Caki2 (cell line): ENCODE measurements at places on chromosomes 1 and 21.

DNA sequence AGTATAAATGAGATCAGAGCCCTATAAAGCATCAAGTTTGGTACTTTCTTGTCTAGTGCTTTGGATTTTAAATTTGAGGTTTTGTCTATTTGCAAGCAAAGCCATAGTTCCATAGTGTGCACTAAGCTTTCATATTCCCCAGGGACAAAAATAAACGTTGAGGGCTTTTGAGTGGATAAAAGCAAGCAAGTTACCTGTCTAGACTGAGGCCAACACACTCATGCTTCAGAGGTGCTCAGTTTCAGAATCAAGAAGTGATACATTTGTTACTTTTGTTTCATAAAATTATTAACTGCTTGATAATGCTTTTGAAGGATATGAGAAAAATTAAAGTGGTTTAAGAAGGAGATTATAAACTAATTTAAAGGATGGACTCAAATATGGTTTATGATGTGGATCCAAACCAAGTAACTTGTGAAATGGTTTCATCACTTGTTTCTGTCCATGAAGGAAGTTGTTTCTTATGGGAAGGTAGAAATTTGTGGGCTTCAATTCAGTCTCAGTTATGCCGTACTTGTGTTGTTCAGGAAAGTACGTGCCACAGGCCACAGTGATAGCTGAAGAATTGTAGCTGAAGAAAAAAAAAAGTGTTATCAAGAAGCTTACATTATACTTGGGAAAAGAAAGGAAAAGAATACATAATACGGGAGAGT, 71.2 kb downstream of the CHRM3 start:
- no peak for DNase-seq

GRCh38 chr1:171910786-171911185, 69.5 kb downstream of the DNM3 start:
- no peak for DNase-seq

DNA sequence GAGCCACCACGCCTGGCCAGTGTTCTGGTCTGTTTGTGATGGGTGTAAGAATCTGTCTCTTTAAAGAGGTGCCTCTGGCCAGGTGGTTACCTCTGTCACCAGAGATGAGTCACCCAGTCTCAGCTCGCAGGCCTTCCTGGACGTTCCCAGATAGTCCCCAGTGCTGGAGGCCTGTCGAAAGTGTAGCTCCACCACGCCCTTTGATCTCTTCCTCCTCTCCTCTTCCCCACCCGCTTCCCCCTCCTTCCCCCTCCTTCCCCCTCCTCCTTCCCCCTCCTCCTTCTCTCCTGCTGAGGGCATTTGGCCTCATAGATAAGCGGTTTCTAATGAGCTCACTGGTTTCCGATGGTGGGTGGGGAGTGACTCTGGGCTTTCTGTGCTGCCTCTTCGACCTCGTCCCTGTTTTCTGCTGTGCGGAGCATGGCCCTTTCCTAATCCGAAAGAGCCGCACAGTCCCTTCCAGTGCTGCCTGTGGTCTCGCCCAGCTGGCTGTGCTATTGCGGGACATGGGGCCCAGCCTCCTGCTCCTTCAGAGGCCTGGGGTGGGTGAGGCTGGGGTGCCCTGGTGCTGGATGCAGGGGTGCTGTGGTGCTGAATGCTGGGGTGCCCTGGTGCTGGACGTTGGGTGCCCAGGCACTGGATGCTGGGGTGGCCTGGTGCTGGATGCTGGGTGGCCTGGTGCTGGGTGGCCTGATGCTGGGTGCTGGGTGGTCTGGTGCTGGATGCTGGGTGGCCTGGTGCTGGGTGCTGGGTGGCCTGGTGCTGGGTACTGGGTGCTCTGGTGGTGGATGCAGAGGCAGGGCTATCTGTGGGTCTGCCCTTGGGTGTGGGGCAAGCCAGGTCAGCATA, 19.2 kb downstream of the AGPAT3 start:
- DNase-seq, result peak; percentile 60

DNA sequence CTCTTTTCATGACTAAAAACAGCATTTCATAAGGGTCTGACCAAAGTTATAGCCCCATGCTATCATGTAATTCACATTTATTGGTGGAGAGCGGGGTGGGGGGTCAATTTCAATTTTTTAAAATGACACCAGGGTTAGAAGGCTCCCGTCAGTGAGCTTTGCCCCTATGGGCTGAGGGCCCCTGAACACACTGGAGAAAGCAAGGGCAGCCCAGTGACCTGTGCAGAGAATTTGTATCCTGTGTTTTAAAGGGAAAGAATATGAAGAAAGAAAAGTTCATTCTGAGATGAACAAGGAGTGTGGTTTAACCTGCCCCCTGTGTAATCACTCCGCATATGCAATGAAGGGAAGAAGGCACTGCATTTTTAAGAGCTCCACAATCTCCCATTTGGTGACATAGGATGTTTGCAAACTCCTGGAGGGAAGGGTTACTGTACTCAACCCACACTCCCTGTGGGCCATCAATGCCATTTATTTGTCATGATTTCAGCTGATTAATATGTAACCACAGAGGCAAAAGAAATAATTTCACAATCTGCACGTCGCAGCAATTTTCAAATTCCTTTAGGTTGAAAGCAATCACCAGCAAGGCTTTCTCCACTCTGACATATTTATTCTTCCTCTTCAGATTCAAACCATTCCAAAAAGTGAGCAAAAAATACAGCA, 95.6 kb downstream of the ZNF281 start:
- DNase-seq, result peak; percentile 41

DNA sequence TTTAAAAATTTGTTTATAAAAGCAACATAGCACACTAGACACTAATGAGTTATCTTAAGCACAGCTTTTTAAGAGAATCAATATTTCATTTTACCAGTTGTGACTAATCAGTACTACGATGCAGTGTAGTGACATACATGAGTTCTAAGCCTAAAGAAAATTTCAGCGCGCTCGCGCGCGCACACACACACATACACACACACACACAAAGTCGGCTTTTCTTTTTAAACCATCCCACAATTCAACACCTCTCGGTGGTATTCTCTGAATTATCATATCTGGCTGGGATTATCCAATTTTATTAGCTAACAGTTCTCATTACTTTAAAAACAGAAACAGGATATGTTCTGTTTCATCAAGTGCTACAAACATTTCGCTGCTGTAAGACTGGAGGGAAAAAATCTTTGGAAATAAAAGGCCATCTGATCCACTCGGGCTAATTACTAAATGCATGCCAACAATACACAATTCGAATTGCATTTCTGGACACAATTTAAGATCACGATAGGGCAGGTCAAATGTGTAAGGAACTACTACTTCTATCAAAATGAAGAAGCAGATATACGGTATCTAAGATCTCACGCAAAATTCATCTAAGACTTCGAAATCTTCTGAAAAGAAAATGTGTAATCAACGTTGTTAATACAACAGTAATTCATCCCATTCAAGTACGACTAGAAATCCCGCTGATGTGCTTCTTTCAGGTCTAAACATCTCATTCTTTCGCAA, 1.2 kb downstream of the TUT4 start:
- peak; percentile 21 for DNase-seq

DNA sequence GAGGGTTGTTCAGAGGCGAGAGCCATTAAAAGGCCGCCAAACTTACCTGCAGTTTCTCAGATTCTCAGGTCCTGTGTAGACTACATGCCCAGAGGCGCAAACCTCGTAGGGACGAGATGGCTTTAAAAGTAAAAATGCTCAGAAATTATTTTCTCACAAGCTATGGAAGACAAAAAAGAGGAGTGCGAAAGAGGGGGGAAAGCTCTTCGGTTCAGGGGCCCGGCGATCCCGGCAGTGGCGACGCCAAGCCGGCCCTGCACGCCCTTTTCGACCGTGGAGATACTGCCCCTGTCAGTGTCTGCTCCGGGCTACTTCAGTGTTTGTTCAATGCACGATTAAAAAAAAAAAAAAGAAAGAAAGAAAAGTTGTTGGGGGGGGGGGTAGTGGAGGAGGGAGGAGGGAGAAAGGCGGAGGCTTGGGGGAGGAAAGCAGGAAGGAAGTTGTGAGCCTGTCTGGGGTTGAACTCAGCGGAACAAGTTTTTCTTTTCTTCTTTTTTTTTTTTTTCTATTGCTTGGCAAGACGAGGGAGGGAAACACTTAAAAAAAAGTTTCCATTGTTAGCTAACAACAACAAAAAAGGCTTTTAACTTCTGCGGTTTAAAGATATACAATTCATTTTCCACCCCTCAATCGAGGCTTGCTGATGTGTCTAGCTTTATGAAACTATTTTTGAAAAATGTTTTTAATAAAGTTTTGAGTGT, at the start of gene ITPKB:
ITPKB (minus strand) TSS at position 288 of the 701 bp plus-strand sequence. CDS start 1,824 bp downstream, outside the sequence.
- DNase-seq, result no peak

DNA sequence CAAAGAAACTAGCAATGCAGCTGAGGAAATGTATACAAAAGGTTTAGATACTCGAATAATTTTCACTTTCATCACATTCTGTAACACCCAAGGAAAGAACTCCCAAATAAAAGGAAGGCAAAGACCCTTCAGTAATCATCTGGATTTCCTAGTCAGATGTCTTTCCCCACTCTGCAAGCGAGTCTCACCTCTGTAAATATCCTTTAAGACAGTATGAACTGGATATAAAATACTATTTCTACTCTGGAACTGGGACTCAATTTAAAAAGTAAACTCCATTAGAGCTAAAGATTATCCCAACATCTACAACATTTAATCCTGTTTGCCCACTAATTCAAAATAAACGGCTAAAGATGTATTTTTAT, 27.0 kb downstream of the C2CD2 start:
- DNase-seq, result no peak

DNA sequence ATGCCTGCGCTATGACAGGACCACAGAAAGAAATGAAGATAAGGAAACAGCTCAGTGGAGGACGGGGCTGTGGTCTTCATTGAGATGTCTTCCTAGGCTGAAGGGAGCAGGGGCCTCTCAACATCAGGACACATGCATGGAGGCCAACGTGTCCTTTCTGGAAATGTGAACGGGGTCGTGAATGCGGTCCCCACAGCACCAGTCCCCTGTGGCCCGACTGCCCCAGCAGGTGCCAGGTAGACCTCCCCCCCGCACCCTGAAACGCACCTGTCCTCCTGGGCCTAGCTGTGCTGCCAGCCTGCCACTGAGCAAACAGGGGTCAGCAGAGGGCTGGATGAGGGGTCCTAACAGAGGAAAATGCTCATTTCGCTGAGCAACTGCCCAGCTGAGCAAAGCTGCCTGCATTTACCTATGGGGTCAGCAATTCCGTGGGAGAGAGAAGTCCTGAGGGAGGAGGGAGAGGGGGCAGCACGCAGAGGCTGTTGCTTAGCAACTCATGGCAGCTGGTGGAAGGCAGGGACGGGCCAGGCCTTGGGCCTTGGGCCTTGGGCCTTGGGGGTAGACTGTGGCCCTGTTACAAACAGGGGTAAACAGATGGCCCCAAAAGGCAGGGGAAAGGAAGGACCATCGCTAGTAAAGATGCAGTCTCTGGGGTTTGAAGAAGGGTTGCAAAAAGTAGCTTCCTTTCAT, 77.4 kb downstream of the NPHP4 start:
- no peak for DNase-seq

DNA sequence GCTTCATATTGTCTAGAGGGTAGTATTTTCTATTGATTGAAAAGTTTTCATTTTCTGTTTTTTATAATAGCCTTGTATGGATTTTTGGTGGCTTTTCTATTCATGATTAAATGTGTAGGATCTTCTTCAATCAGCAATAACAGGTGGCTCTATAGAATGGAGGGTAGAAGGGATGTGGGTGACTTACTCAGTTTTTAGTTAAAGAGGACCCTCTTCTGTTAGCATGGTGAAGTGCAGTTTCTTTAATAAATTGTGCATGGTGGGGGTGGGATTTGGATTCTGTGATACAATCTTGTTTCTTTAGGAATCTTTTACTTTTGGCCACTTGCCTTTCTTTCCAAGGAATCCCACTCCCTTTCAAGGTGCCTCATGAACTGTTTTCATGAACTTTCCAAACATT, 64.7 kb downstream of the SLC35A3 start:
- DNase-seq, result peak; percentile 4

DNA sequence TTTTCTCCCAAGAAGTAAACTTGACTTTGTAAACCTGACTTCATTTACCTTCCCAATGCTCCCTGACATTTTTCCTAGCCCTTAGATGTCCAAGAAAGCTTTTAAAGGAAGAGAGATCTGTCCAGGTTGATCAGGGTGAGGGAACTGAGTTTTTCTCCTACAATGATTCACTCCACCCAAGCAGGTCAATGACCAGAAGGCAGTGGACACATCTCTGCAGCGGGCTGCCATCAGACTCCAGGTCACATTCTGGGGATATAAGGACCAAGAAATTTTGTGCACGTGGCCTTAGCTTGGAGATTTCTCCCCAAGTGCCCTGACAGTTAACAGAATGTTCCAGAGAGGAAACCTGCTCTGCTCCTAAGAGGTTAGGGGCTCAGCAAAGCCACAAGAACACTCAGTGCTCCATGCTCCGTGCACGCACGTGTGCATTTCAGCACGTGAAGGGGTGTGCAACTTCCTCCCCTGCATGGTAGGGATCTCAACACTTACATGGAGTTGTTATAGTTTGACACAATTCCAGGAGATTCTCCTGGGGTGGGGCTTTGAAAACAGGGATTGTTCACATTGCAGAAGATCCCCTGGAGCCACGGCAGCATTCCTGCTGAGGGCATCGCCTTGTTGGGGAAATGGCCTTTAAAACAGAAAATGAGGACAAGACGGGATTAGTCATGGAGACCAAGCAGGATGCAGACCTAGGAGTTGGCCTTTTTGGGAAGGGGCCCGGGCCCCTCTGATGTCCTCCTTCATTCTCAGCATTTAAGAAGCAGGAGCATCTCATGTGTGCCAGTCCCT, 9.8 kb downstream of the ABCA4 start:
- DNase-seq, result no peak

GRCh38 chr1:155650231-155650757, 38.3 kb downstream of the YY1AP1 start:
- DNase-seq, result no peak

GRCh38 chr21:43358940-43359822, 67.8 kb downstream of the SIK1 start:
- DNase-seq, result no peak

- DNase-seq, result peak; percentile 25
These were observed 1.5 kb downstream of the ZNF684 start for GRCh38 chr1:40532844-40533424.

DNA sequence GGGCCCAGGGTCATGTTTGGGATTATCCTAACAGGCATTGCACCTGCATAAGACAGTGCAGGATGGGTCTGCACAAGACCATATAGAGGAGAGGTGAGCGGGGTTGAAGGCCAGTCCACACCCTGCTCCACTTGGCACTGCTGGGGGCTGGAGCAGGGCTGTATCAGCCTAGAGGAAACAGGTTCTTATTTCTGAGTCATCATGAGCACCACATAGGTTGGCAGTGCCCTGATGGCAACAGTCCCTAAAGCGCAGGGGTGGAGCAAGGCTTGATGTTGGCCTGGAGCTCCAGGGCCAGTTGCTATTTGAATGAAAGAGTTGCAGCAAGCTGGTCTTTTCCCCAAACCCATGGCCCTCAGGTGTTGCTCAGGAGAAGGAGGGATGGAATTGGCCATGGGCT, 29.8 kb upstream of the BMP8B start:
- DNase-seq, result no peak

- no peak for DNase-seq
These were observed 177.4 kb downstream of the IGSF21 start for GRCh38 chr1:18284805-18285537.

GRCh38 chr21:32348604-32349332, 44.0 kb downstream of the URB1 start:
- no peak for DNase-seq

- no peak for DNase-seq
These were observed 90.2 kb upstream of the BCAR3 start for GRCh38 chr1:93771843-93772242.

GRCh38 chr1:229980009-229980408, 87.0 kb upstream of the GALNT2 start:
- no peak for DNase-seq

- DNase-seq, result no peak
These were observed 126.4 kb upstream of the GADD45A start for GRCh38 chr1:67558449-67559193.
